Activated CD8-positive, alpha-beta memory T cell treated with anti-CD3 and anti-CD28 coated beads for 1 hour (primary cell): ENCODE measurements at places on chromosomes 2 and 18.

DNA sequence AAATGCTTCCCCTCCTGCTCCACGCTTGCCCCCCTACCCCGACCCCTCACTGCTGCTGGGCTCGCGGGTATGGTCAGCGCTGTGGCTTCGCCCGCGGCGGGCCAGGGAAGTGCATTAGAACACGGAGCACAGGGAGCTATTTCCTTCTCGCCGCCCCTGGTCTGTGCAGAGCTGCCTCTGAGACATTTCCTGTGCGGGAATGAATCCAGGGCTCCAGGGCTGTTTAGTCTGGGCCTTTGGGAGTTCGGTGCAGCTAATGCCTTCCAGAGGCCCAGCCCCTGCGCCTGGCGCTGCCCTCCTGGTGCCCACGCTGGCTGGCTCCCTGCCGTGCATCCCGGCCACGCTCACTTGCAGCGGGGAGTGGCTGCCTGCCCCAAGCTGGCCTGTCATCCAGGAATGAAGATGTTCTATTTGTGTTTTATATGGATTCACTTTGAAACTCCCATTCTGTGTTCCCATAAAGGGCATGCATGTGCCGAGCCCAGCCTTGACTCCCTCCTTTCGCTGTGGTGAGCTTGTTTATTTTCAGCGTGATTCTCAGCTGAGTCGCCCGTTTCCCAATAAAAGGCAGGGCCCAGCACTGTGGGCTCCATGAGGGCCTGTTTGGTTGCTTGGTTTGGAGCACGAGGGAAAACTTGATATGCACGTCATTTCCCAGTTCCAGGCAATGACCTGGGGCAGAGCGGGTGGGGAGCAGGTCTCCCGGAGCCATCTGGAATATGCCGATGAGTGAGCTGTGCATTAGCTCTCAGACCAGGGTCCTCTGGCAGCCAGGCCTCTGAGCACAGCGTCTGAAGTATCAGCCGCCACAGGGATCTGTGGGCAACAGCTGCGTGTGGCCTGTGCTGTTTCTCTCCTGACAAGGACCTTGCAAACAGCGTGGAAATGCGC is 42.7 kb downstream of the SH3RF3 start:
- no peak for DNase-seq

DNA sequence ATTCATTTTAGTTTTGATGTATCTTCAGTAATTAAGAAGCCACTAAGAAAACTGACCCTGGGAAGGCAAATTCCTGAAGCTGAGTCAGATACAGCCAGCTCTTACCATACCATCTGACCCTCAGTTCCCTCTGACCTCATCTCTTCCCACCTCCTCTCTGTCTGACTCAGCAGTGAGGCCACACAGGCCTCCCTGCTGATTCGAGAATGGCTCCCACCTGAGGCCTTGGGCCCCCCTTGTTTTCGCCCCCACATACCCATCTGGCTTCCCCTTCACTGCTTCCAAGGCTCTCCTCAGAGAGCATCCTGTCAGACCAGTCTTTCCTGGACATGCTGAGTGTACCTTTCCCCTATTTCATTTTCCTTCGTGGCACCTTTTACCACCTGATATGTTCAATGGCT is 71.0 kb upstream of the CYP1B1 start:
- DNase-seq = no peak

- DNase-seq = no peak
Observed at GRCh38 chr18:55227771-55228170, 268.5 kb upstream of the CCDC68 start.

GRCh38 chr2:9415516-9416169 is 7.7 kb downstream of the ITGB1BP1 start:
- no peak for DNase-seq

DNA sequence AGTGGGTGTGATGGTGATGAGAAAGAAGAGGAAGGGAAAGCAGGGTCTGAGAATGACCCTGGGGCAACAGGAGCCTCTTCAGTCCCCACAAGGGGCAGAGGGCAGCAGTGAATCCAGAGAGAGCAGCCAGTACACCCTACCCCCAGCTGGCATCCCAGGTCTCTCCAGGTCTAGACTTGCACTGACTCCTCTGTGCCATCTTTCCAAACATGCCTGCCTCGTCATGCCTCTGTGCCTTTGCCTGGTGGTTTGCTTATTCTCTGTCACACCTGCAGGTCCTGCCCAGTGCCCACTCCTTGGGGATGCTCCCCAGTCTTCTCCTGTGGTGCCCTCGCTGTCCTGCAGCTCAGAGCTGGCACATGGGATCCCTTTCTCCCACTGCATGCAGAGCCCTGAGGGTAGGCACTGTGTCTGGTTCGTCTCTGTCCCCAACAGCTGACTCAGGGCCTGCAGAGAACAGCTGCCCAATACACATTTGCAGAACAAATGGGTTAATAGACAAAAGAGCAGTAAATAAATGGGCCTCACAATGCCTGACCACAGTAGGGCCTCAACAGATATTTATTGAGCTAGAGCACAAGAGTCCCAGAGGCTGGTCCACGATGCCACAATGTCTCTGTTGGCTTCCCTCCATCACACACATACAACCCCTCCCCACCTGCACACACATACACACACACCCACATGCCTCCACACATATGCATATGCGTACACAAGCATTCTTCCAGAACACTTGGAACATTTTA is 89.8 kb downstream of the HS1BP3 start:
- DNase-seq = no peak

DNA sequence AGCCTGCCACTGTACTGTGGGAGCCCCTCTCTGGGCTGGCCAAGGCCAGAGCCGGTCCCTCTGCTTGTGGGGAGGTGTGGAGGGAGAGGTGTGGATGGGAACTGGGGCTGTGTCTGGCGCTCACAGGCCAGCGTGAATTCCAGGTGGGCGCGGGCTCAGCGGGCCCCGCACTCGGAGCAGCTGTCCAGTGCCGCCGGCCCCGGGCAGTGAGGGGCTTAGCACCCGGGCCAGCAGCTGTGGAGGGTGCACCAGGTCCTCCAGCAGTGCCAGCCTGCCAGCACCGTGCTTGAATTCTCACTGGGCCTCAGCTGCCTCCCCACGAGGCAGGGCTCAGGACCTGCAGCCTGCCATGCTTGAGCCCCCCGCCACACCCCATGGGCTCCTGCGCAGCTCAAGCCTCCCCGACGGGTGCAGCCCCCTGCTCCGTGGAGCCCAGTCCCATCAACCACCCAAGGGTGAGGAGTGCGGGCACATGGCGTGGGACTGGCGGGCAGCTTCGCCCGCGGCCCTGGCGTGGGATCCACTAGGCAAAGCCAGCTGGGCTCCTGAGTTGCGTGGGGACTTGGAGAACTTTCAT is 69.5 kb upstream of the ABCA12 start:
- DNase-seq = no peak

DNA sequence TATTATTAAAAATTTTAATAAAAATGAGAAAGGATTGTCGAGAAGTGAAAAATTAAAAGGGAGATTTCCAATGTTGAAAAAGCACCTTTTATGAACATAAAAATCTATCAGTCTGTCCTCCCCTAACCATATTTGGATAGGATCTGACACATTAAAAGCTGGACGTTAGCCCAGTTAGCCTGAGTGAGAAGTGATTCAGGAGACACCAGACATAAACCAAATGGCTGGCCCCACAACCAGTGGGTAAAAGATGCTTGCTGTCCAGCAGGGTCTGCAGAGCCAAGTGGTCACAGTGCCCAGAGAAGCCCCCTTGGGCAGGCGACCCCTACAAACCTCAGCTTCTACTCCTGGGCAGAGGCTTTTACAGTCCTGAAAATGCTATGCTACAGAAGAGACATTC is 253.8 kb upstream of the LYPD1 start:
- no peak for DNase-seq

DNA sequence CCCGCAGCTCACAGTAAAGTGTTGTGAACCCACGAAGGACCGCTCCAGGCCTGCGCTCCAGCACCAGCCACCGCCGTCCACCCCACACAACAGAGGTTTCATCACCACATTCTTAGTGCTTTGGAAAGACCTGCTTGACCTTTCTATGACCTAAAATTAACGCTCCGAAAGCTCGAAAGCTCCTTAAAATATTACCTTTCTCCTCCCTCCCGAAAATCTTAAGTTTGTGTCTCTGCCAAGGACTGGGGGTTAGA is 149.2 kb downstream of the TWIST2 start:
- no peak for DNase-seq

- DNase-seq = no peak
Observed at GRCh38 chr18:72232644-72233043, 311.5 kb downstream of the CBLN2 start.

- no peak for DNase-seq
Observed at GRCh38 chr2:44649381-44649780, 287.6 kb downstream of the CAMKMT start.

GRCh38 chr2:42296226-42296625 is 64.8 kb downstream of the COX7A2L start:
- DNase-seq = no peak

- no peak for DNase-seq
Observed at GRCh38 chr2:191922736-191923651, 76.1 kb upstream of the CAVIN2 start.

GRCh38 chr2:241081190-241081642 is 20.9 kb downstream of the MTERF4 start:
- DNase-seq = no peak
